ENCODE measurements at places on chromosomes 12 and 14.

DNA sequence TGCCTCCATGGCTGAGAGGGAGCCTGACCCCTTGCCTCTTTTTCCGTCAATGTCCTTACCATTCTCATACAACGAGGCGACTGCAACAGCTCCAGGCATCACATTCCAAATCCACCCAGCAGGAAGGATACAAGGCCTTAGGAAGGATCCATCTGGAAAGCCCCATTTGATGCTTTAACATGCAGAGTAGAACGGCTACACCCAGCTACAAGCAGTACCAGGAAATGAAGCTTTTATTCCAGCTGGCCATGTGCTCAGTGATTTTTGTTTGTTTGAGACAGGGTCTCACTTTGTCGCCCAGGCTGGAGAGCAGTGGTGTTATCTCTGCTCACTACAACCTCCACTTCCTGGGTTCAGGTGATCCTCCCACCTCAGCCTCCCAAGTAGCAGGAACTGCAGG, 124.8 kb downstream of the TMEM132D start:
- no peak for DNase-seq

GRCh38 chr12:26741584-26742227, 91.3 kb downstream of the ITPR2 start:
- DNase-seq, result no peak

DNA sequence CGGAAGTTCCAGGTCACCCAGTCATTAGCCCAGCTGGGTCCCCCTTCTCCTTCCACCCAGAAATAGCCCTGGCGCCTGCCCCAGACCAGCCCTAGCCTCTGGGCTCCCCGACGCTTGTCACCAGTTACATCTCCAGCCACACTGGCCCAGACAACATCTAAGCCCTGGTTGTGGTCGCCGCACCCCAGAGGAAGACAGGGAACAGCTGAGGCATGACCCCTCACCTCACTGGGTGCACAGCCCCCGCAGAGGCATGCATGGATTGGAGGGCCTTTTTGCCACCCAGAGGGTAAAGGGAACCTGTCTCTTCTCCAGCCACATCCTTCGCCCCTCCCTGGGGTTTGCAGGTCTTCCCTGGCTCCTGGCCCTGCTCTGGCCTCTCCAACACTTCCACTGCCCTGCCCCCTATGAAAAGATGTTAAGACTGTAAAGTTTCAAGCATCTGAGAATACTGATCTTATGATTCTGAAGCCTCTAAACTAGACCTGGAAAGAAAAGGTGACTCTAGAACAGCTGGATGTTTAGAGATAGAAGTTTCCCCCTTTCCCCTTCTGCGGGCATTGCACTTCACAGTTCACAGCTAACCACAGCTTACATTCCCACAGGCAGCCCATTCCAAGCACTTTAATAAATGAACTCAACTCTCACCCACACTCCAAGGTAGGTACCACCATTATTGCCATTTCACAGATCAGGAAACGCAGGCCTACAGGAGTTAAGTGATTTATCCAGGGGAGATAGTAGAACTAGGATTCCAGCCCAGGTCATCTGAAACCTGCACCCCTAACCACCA, 14.7 kb downstream of the TMEM119 start:
- no peak for DNase-seq

- no peak for DNase-seq
Measured at GRCh38 chr14:104346608-104347007, 208.2 kb downstream of the KIF26A start.

DNA sequence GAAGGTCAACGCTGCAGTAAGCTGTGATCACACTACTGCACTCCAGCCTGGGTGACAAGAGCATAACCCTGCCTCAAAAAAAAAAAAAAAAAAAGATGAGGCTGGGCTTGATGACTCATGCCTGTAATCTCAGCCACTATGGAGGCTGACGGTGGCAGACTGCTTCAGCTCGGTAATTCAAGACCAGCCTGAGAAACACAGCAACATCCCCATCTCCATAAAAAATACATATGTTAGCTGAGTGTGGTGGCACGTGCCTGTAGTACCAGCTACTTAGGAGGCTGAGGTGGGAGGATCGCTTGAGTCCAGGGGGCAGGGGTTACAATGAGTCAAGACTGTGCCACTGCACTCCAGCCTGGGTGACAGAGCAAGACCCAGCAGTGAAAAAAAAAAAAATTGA, 50.4 kb downstream of the GXYLT1 start:
- DNase-seq, result no peak

DNA sequence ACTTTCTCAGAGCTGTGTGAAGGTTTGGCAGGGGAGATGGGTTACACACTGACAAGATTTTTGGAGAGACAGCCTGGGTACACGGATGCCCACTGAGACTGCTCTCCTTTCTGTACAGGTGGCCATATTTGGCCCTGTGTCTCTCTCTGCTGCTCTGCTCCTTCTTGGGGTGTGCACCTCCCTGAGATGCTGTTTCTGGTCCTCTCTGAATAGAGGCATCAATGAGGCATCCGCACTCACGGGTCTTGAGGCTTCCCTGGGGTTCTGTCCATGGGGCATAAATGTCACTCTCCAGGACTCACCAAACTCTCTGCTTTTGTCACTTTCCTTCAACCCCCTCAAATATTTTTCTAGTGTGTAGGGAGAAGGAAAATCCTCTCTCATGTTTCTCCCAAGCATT, 77.5 kb downstream of the TTC8 start:
- no peak for DNase-seq

DNA sequence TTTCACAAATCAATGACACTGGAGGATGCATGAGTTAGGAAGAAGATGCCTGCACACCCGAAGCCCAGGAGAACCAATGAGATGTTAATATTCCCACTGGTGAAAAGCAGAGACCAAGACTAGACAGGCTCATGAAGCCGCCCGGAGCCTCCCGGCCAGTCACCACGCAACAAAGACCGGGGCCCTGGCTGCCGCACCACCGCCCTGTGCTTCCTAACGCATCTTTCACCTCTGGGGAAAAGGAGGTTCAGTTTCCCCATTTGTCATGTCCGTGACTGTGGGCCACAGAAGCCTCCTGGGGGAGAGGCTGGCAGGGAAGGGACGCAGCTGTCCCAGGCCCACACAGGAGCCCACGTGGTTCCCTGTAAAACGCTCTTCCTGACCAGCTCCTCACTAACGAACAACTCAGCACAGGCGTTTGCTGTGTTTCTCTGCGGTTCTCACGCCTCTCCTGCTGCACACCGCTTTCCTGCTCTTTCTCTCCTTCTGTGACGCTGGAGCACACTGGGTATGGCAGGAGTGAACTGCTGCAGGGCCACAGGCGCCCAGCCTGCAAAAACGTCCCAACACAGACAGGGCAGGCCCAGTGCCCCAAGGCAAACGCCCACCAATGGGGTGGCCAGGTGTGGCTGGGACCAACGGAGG, 10.8 kb downstream of the RIMBP2 start:
- DNase-seq, result no peak

- DNase-seq, result no peak
Measured at GRCh38 chr12:7609495-7609894, 56.2 kb downstream of the APOBEC1 start.

- no peak for DNase-seq
Measured at GRCh38 chr12:17016116-17016864, 410.3 kb upstream of the LMO3 start.

DNA sequence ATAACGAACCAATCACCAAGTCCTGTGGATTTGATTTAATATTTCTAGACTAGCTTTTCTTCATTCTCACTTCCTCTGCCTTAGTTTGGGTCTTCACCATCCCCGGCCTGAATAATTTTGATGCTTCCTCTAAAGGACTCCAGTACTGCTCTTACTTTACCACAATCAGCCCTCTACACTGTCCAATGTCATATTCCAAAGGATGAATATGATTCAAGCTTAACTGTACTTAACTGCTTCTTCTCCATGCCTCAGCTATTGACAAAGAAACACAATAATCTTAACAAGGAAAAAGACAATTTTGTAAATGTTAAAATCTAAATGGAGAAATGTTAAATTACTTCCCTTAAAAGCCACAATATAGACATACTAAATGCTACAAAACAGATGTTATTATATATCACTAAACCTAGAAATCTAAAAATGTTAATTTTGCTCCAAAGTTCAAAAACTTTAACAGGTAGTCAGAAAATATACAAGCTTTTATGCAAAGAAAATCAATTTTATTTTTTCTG, 70.2 kb downstream of the STXBP6 start:
- DNase-seq, result no peak

DNA sequence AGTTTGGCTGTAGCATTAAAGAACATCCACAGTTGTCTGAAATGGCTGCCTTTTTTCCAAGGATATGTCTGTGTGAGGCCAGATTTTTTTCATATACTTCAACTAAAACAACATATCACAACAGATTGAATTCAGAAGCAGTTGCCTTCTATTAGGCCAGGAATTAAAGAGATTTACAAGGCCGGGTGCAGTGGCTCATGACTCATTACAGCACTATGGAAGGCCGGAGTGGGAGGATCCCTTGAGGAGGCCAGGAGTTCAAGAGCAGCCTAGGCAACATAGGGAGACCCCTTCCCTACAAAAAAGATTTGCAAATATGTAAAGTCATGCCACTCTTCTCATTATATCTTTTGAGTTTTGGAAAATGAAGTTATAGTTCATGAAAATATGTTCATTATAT, 108.6 kb downstream of the KTN1 start:
- no peak for DNase-seq

DNA sequence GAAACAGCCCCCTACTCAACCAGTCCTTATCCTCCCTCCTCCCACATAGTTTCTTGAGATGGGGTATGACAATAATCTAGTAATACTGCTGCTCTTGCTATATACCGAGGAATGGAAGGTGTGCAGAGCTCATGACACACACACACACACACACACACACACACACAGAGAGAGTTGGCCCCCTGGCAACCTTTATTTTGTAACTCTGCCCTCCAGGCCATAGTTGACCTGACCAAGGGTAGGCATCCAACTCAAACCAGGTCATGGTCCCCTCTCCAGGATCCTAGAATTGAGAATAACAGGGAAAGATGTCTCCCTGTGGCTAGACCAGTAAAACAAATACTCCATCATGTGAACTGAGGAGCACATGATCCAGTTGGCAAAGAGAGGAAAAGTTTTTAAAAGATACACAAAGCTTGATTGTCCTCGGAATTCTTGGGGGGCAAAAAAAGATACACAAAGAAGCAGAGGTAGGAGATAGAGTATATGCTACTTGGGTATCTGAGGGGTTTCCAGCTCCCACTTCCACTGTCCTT, 11.3 kb downstream of the ERO1A start:
- no peak for DNase-seq

DNA sequence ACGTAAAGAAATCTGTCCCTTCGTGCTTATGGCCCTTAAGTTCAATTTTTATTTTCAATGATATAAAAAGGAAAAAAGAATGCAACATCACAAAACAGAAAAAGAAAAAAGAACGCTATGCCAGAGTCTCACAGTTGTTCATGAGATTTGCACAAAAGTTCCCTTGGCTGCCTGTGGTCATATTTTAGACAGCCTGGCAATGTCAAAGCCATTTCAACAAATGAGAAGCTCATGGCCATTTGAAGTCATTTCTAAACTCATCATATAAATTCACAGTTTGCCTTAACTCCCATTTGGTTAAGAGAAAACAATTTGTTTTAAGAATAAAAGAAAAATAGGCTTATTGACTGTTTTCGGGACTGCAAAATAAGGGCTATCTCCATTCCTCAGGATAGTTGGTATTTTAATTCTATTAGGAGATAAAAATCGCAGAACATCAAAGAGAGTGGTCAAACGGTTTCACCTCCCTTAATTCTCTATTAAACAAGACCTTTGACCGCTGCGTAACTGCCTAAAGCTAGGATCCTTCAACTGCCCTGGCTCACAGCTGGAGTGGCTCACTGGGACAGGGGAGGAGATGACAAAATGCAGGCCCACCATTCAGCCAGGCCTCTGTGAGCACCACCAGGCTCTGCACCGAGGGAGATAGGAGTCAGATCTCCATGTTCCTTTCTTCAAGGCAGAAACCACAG, 119.2 kb upstream of the DAAM1 start:
- DNase-seq, result no peak

- peak; percentile 80 for DNase-seq
Measured at GRCh38 chr12:53213348-53213747, 6.3 kb upstream of the ITGB7 start.

- DNase-seq, result no peak
Measured at GRCh38 chr12:79674629-79675028, 16.1 kb downstream of the PAWR start.

DNA sequence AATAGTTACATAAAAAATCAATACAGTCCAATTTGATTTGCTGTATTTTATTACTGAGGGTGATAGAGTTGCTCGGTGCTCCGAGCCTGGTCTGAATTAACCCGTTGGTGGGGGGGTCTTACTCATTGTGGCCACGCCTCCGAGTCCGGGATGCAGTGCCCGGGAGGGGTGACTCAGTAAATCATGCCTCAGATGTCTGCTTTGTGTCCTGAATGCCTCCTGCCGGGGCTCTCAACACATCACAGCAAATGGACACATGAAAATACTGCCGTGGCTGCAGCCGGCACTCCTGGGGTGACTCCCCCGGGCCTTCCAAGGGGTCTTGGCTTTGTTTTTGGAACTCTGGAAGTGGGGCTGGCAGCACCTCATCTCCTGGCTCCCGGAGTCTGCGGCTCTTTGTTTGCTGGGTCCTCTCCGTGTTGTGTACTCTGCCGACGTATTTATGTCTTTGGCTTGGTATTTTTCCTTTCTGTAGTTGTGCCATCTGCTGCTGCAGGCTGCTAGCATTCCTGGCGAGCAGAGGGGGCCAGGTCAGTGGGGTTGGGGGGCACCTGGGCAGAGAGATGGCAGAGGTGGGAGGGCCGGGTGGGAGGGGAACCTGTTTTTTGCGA, 129.0 kb downstream of the AACS start:
- no peak for DNase-seq

- DNase-seq, result no peak
Measured at GRCh38 chr12:47282206-47282605, 202.4 kb upstream of the AMIGO2 start.

GRCh38 chr14:104149617-104150135, 11.3 kb downstream of the KIF26A start:
- no peak for DNase-seq

GRCh38 chr14:91238085-91238484, 6.4 kb downstream of the GPR68 start:
- no peak for DNase-seq
